Stimulated activated CD8-positive, alpha-beta memory T cell treated with anti-CD3 and anti-CD28 coated beads, Interleukin-4, amount 100 ng/mL, for 1 hour (primary cell): ENCODE measurements at places on chromosomes 6 and 20.

GRCh38 chr6:16301511-16301910 is 63.1 kb downstream of the GMPR start:
- no peak for DNase-seq

DNA sequence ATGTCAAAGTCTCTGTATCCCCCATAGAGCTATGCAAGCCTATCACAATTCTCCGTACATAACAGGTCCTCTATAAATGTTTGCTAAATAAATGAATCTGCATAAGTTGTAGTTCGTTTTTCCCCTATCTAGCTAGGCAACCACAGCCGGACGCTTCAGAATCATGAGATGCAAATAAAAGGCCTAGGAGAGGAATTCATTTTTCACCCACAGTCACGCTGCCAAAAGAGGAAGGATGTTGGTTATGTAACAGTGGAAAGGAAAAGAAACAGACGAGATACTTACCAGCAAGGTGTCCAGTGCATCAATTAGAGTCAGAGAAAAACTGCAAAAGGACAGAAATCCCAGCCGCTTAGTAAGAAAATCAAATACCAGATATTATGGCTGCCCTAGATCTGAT is 2.4 kb downstream of the EDEM2 start:
- no peak for DNase-seq

DNA sequence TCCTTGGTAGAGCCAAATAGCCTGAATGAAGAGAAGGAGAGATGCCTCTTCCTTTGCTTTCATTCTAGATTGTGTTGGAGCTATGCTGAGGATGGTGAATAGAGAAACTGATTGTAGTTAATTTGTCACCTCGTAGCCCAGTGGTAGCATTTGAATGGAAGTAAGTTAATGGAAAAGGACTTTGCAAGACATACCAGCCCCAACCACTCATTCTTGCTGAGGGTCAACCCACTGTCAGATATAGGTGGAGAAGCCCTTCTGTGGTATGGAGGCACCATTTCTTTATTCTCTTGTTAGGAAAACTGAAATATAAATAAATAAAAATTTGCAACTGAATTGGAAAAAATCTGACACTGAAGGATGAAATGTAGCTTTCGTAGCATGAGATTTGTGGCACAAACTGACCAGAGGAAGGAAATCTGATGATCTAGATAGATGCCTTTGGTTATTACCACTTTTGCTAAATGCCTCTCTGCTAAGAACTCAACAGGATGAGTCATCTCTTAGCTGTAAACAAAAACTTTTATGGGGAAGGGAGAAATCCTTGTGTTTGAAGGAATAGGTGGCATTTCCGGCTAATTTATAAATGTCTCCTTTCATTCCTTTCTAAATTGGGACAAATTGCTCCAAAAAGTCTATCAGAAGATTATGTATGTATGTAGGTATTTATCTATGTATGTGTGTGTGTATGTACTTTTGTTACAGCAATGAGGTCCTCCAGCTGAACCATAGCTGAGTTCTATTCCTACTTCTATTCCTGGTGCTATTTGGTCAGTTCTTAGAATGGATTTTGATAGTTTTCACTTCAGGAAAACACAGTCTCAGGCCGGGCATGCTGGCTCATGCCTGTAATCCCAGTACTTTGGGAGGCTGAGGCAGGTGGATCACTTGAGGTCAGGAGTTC is 76.5 kb upstream of the SUPT3H start:
- DNase-seq = no peak

- DNase-seq = no peak
These were observed 93.1 kb downstream of the EPB41L2 start for GRCh38 chr6:130969791-130970491.

- no peak for DNase-seq
These were observed 134.9 kb downstream of the TMEM200A start for GRCh38 chr6:130500693-130501092.

DNA sequence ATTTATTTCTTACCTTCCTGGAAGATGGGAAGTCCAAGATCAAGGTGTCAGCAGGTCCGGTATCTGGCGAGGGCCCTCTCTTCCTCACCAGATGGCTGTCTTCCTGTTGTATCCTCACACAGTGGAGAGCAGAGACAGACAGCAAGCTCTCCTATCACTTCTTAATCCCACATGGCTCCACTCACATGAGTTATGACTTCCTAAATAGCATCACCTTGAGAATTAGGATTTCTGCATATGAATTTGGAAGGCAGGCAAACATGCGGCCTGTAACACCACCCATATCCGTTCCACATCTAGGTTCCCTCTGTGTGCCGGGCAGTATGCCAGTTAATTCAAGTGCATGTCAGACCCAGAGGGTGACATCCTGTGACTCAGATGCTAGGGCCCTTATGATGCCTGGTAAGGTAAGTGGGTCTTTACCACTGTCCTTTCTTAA is 2.1 kb downstream of the RAET1E start:
- no peak for DNase-seq

GRCh38 chr6:22444330-22444729 is 125.0 kb upstream of the HDGFL1 start:
- no peak for DNase-seq

DNA sequence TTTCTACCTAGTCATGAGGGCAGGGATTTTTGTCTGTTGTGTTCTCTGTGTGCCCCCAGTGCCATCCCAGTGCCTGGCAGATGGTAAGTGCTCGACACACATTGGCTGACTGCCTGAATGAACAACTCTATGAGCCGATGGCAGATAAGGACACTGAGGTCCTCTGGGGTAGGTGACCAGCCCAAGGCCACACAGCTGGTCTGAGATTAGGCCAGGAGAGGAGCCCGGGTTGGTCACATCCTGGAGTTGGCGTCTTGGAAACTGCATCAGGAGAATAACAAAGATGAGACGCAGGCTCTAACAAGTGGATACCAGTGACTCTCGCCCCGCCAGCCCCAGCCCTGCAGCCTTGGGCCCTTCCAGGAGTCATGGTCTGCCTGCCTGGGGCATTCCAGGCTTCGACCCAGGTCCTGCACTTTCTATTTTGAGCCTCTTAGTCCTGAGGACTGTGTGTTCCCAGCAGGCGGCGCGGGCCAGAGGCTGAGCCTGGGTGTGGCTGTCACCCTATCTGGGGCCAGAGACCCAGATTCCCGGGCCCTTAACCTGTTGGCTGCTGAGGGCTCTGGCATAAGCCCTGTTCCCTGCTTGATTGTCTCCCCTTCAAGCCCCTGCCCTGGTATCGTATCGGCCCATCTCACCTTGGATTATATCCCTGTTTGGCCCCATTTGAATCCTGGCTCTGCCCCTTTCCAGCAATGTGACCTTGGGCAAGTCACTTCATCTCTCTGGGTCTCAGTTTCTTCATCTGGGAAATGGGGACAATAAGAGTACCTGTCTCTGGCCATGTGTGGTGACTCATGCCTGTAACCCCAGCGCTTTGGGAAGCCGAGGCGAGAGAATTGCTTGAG is 88.3 kb downstream of the CEBPB start:
- DNase-seq = no peak

DNA sequence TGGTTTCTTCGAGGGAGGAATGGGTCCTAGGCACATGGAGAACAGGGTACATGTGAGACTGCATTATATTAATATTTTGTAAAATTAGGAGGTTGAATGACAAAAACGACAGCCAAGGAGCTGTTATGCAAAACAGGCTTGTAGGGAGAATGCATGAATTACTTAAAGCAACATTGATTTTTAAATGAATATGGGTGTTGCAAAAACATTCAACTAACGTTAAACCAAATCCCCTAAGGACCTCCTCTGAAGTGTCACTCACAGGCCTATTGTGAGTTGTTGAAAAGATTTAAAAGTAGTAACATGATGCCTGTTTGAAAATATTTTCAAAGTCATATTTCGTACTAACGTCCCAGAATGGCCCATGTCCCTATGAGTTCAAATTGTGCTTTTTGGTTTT is 21.9 kb downstream of the FBXL4 start:
- no peak for DNase-seq
